ENCODE measurements at places on chromosomes 4 and X.

DNA sequence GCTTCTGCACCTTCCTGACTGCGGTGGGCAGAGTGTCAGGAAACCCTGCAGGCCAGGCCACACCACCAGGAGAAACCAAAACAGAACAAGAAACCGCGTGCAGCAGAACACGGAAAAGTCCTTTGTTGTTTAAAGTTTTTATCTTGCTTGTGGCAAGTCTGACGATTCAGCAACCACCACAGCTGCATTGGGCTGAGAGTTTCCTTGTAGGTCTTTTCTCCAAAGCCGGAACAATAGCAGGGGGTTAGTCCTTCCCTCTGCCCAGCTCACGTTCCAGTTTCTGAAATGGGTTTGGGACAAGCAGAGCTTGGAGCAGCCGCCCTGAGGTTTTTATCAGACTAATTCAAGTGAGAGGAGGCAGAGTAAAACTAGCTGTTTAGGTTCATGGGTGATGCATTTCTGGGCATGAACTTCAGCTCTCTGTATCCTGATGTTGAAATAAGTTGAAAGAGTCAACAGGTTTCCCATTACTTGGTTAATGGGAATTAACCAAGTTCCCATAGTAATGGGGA is 216.9 kb downstream of the PTTG2 start:
- no peak for DNase-seq

GRCh38 chrX:9285342-9285771 is 179.5 kb upstream of the TBL1X start:
- DNase-seq: no peak

DNA sequence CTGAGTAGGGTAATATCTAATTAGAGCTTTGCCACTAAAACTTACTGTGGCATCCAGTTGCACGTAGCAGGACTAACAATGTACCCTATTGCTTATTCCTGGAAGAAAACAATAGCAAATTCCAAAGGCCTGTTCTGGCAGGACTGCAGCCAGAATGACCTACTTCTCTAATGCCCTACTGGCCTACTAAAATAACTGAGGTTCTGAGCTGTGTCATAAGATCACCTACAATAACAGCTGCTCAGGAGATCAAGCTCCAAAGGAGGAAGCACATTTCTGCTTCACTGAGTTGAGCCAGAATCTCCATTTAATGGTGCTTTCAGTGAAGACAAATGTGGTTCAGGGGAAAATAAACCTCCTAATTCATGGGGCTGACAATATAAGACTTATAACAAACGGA is 42.2 kb upstream of the CXCL8 start:
- no peak for DNase-seq

- no peak for DNase-seq
Observed at GRCh38 chrX:133188631-133189030, 29.5 kb downstream of the TFDP3 start.

DNA sequence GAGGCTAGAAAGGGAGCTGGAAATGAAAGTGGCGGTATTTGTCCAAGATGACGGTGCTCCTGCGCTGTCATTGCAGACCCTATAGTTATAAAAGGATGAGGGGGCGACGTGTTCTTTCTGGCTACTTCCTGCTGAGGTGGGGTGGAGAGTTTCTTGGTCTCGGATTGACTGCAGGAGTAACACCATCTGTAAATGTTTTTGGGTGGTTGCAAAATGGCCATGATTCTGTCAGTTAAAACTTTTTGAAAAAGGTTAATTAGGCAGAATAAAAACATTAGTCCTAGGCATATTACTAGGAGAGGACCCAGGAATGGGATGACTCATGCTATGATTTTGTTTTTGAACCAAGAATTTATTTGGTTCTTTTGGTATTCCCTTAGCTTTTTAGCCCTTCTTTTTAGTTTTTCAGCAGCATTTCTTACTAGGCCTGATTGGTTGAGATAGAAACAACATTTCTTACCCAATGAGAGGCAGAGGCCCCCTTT is 53.1 kb downstream of the USP11 start:
- DNase-seq: no peak

GRCh38 chr4:80088471-80088870 is 15.4 kb upstream of the ANTXR2 start:
- no peak for DNase-seq

DNA sequence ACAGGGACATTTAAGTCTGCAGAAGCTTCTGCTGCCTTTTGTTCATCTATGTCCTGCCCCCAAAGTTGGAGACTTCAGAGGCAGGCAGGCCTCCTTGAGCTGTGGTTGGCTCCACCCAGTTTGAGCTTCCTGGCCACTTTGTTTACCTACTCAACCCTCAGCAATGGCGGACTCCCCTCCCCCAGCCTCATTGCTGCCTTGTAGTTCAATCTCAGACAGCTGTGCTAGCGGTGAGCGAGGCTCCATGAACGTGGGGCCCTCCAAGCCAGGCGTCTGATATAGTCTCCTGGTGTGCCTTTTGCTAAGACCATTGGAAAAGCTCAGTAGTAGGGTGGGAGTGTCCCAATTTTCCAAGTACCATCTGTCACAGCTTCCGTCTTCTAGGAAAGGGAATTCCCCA is 170.1 kb downstream of the CCNG2 start:
- no peak for DNase-seq

- no peak for DNase-seq
Observed at GRCh38 chr4:13988353-13989305, 361.1 kb upstream of the BOD1L1 start.
